ENCODE measurements at places on chromosomes 7 and 10.
A peak's percentile ranks its signal among the peaks of the same experiment; 100 is the strongest.

DNA sequence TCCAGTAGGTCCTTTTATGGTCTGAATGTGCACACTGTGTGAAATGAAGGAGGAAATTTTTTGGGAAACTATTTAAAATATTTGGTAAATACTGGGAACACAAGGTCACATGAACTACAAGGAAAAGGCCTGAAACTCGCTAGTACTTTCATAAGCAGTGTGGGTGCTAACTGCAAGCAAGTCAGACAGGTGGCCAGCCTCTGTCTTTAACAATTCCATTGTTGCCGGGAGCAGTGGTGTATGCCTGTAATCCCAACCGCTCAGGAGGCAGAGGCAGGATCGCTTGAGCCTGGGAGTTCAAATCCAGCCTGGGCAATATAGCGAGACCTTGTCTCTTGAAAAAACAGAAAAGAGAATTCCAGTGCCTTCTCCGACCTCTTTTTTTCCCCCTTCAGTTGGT lies 37.5 kb downstream of the SMURF1 start:
- no peak for DNase-seq

DNA sequence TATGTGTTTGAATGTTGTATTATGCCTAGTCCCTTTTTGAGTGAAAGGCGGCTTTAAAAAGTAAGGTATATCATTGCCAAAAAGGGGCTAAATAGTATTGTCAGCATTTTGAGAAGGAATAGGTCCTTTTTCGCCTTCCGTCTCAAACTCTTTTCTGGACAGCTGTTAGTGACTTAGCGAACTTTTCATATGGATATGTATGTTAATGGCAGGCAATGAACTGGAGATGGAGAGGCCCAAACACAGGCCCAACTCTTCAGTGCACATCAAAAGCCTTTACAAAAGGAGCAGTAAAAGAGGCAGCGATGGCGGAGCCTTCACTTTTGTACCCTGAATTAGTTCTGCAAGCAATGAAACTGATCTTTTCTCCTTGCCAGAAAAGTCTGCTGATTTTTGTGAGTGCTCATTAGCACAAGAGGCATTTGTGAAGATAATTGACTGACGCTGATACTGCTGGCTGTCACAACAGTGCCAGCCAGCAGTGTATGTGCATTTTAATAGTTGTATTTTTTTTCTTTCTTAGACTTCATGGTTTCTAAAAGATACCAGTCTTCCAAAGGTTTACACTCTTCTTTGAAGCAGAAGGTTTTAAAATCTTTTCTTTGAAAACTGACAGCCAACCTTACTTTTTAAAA lies 243.7 kb upstream of the SP8 start:
- no peak for DNase-seq

GRCh38 chr7:36838616-36839225 lies 114.4 kb upstream of the AOAH start:
- no peak for DNase-seq

- no peak for DNase-seq
Measured at GRCh38 chr10:109851616-109852474, 71.5 kb downstream of the XPNPEP1 start.

GRCh38 chr7:155808549-155809331 lies 3.5 kb downstream of the SHH start:
- no peak for DNase-seq

DNA sequence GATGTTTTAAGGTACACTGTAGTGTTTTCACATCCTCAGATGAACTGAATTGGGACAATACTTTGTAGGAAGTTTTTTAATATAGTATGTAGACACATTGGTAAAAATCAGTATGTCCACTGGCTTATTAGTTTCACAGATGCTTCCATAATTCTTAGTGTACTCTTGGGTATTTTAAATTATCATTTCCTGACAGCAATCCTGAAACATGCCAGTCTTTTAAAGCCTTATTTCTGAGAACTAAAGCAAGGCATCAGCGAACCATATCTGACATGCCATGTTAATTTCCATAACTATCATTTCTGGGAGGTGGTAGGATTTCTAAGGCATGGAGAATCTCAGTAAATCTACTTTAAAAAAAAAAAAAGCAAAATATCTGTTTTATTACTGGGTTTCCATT lies 266.4 kb downstream of the ADK start:
- DNase-seq, result no peak

DNA sequence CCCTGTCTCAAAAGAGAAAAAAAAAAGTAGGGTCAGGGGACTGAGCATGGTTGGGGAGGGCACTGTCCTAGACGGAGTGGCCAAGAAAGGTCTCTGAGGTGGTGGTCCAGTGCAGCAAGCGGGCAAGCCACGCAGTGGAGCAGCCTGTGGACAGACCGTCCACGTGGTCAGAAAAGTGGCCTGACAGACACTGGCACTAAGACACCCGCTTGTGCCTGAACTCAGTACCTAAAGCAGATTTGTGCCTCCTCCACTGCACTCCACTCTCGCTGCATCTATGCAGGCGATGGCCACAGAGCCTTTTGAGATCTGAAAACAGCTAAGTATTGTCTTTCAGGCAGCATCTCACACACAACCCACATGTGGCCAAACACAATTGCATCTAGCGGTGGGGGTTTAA lies 8.8 kb downstream of the ASB10 start:
- no peak for DNase-seq

GRCh38 chr10:46293228-46293627 lies 6.4 kb downstream of the ANTXRL start:
- DNase-seq, result no peak

DNA sequence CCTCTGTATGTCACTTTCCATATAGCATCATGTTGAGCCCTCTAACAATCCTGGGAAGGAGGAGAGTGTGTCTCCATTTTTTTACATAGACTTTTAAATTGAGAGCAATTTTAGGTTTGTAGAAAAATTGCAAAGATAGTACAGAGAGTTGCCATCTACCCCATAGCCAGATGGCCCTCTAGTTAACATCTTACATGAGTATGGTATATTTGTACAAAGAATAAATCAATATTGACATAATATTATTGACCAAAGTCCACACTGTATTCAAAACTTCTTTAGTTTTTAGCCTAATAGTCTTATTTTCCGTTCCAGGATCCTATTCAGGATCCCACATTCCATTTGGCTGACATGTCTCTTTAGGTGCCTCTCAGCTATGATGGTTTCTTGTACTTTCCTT lies 274.6 kb upstream of the PLPP4 start:
- no peak for DNase-seq

GRCh38 chr7:2950578-2950977 lies 93.1 kb downstream of the CARD11 start:
- DNase-seq, result peak; percentile 6

DNA sequence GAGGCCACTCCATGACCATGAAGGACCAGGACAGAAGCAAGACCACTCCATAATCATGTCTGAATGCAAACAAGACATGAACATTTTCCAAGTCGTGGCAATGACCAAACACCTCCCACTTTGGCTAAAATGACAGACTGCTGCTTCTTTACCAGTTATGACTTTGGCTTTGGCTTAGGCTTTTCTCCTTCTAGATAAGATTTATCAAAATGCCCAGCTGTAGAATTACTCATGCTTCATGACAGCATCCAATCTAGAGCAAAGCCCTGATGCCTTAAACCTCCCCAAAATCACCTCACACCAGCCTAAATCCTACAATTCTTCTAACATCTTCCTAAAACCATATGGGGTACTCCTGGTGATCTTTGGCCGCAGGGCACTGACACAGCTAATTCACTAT lies 102.1 kb downstream of the VPS41 start:
- no peak for DNase-seq

- DNase-seq, result no peak
Measured at GRCh38 chr7:129792721-129793120, 160.0 kb downstream of the UBE2H start.

GRCh38 chr7:99255463-99255862 lies 17.2 kb upstream of the MYH16 start:
- no peak for DNase-seq

DNA sequence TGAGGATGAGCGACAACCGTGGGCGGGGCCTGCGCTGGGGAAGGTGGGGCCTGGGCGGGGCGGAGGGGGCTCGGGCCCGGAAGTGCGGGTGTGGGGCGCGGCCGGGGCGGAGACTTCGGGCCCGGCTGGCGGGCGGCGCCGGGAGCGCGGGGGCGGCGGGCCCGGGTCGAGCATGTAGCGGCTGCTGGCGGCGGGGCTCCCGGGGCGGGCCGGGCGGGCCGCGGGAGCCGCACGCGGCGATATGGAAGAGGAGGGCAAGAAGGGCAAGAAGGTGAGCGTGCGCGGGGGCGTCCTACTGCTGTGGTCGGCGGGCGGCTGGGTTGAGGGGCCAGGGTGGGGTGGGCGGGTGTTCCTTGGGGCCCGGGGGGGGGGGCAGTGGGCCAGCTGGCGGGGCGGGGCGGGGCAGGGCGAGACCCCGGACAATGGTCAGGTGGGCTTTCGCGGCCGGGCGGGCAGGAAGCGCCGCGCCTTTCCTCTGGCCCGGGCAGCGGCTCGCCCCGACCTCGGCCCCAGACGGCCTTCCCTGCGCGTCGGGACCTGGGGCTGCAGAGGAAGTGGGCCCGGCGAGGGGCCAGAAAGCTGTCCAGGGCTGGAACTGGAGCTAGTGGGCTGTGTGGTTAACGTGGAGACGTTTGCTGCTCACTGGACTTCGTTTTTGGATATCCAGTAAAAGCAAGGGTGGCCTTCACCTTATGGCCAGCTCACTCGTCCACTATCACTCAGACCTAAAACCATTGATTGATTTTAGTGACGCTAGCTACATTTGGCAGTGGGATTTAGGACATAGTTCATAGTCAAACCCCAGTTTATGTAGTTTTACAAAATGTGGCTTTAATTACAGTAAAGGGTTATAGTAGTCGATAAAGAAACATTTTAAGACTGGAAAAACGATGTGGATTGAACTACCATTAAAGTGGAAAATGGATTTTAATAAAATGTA lies at the start of gene CCM2:
CCM2 (plus strand) TSS at position 109 of the 940 bp plus-strand sequence; CDS start at position 242, 133 bp downstream.
- no peak for DNase-seq

GRCh38 chr7:116772926-116773749 lies 89.2 kb upstream of the CAPZA2 start:
- no peak for DNase-seq

GRCh38 chr10:103949728-103950127 lies 17.2 kb upstream of the SLK start:
- DNase-seq, result no peak

DNA sequence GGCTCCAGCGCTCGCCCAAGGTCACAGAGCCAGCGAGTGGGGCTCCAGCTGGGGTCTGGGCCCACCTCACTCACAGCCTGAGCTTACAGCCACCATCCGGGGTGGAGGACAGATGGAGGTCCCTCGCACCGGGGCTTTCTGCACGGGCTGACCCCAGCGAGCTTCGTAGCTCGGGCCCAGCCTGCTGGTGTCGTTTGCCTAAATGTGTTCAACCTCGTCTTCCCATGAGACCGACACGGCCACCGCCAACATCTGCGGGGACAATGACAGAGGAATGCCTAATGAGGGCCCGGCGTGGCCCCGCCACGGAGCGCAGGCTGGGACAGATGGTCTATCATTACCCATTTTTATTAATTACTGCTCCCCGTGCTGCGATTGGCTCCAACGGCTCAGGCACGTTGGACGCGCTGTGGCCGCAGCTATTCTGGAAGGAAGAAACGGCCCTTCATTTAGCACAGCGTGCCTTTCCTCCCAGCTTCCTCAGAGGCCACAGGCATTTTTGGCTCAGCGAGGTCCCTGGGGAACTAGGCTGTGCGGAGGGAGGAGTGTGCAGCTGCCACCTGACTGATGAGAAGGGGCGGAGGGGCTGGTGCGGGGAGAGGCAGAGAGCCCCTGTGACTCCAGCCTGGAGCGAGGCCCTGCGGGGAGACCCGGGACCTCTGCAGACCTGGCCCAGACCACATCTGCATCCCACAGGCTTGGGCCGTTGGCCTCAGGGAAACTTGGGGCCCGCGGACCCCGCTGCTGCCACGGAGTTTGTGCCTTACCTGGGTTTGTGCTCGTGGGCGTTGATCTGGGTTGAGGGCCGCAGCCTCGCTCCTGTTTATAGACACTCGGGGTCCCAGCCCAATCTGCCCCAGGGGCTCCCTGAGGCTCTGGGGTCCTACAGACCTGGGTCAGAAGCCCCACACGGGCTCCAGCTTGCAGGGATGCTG lies 22.9 kb upstream of the ELFN1 start:
- no peak for DNase-seq

GRCh38 chr7:36264123-36264801 lies 111.2 kb downstream of the EEPD1 start:
- DNase-seq, result peak; percentile 87

GRCh38 chr7:28478656-28479055 lies 66.3 kb downstream of the CREB5 start:
- no peak for DNase-seq

DNA sequence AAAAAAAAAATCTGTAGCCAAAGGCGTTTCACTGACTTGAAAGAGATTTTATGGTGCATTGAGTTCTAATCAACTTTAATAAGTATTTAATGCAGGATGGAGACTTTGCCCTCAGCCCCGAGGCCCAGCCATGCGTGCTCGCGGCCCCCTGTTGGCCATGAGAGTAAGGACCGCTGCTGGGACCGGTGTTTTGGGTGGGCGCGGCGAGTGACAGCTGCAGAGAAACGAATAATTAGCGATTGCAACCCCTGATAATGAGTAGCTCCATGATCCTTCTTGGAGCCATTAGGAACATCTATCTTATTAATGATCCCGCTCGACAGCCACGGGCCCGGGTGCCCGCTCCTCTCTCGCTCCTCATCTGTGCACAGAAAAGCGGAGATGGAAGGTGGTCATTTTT lies 347.4 kb downstream of the RPS24 start:
- no peak for DNase-seq

DNA sequence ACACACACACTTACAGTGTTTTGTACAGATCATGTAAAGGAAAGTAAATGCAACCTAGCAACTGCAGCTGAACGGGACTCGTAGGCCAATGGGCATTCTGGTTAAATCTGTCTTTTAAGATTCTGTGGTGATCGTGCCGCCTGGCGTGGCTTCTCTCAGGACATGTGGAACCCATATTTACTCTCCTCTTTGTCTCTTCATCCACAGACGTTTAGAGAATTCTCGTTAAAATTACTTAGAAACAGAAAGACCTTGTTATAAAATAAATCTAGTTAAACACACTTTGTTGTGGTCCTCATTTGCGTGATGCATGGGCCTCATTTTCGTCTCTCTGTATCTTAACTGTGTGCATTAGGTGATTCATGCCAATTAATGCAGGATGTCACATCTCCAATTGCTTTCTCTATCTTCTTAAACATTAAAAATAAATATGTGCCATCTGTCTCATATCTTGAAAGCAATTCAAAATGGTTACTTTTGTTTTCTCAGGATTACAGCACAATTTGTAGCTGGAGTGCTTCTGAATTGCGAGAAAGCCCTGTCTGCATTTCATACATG lies 11.5 kb downstream of the KLF6 start:
- no peak for DNase-seq

- no peak for DNase-seq
Measured at GRCh38 chr10:77448226-77448625, 189.4 kb downstream of the KCNMA1 start.

GRCh38 chr7:100793806-100794660 lies 33.3 kb downstream of the EPHB4 start:
- no peak for DNase-seq

- no peak for DNase-seq
Measured at GRCh38 chr10:94066411-94066810, 72.7 kb downstream of the PLCE1 start.

GRCh38 chr10:131431533-131431932 lies 120.0 kb upstream of the TCERG1L start:
- no peak for DNase-seq

Data from AML-193 (cell line).